Bronchial epithelial cell (primary cell): ENCODE measurements at places on chromosomes 4 and X. TPM values are rescaled to one million over a fixed set of nuclear protein-coding genes. Genes with fewer than 3 reads are reported as not detected.
A peak's percentile ranks its signal among the peaks of the same experiment; 100 is the strongest.

- peak; percentile 29 for DNase-seq
Measured at GRCh38 chr4:110487873-110488272, 11.9 kb downstream of the ENPEP start.

DNA sequence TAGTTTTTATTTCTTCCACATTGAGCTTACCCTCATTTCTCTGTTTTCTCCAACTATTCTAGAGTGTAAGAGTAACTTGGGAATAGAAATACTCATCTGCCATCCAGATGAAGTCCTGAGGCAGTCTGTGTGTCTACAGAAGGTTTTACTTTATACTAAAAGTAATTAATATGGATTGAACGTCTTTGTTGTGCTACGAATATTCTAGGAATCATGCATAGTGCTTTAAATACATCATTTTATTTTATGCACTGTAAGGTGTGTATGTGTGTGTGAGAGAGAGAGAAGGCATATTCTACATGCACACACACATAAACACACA is 305.7 kb downstream of the INPP4B start:
- no peak for DNase-seq

DNA sequence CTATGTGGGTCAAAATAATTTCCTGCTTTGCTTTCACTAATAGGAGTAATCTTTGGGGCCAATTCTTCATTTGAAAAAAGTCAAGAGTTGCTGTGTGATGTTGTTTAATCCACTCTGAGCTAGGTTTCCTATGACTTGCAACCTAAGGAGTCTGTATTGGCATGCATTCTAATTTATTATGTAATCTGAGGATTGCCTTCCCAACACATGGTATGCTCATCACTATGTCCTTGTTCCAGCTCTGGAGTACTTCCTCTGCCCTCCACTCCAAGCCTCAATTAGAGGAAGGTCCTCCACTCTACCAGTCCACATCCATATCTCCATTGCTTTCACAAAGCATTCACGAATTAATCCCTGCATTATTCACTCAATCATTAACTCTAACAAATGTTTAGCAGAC is 56.1 kb downstream of the PPP3CA start:
- DNase-seq, result no peak

DNA sequence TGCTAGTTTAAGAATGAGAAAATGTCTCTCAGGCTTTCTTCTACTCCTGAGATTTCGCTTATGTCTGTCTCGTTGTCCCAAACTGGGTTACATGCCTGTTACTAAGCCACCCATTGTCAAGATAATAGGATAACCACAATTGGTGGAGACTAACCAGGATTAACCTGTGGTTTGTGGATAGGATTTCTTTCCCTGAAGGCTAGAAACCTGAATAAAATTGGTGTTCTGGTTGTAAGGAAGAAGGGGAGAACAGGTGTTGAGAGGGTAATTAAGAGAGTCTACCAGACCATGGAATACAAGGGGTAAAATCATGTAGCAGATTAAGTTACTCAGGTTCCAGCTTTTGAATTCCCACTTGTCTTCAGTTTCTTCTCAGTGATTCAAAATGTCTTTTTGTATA is 225.4 kb downstream of the CPE start:
- DNase-seq, result no peak

GRCh38 chr4:8141935-8142334 is 16.7 kb downstream of the ABLIM2 start:
- no peak for DNase-seq

DNA sequence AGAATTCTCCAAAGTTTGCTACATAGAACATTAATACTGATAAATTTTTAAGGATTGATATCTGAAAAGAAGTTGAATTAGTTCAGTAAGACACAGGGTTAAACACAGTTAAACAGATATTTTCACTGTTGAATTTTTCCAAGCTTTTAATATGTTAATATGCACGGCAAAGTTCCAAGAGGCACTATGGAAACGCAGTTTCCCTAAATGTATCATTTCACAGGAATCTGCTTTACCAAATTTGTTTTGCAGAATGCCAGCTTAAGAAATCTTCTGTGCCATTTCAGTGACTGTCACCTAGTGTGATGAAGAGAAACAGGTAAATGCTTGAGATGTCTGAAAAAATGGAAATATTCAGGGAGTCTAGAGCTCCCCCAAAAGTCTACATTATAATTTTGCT is 395.9 kb upstream of the GRIA3 start:
- no peak for DNase-seq

GRCh38 chrX:150410513-150410912 is 47.4 kb downstream of the MAMLD1 start:
- no peak for DNase-seq

DNA sequence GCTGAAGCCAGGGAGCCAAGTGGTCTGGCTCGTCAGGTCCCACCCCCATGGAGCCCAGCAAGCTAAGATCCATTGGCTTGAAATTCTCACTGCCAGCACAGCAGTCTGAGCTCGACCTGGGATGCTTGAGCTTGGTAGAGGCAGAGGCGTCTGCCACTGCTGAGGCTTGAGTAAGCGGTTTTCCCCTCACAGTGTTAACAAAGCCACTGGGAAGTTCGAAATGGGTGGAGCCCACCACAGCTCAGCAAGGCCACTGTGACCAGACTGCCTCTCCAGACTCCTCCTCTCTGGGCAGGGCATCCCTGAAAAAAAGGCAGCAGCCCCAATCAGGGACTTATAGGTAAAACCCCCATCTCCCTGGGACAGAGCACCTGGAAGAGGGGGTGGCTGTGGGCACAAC is 353.8 kb downstream of the NAP1L3 start:
- no peak for DNase-seq

- no peak for DNase-seq
Measured at GRCh38 chr4:64216741-64217140, 192.5 kb downstream of the TECRL start.

GRCh38 chrX:53433651-53434639 is at the start of gene HSD17B10:
TSS of gene HSD17B10 (minus strand) at chrX:53434370. CDS start at chrX:53434345, 25 bp downstream.
- DNase-seq, result peak; percentile 64

GRCh38 chrX:41133551-41133950 is 48.3 kb downstream of the USP9X start:
- DNase-seq, result no peak

DNA sequence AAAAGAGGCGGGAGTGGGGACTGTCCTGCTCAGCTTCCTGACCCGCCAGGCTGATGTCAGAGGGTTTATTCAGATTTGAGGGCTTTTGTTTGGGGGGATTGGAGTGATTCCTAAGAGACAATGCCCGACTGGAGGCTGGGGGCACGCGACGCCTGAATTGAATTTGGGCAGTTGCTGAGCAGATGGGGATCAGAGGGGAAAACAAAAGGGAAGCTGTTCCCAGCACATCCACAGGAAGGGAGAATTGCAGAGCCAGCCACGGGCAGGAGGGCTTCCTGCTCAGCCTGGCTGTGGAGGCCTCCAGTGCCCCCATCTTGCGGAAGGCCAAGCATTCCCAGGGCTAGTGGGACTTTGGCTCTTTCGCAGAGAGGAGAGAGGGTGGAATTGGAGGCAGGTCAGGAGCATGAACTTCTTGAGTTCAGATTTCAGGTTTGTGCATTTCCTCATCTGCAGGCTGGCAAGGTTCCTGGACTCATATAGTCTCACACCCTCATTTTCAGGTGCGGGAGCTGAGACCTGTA is 162.8 kb downstream of the NHS start:
- no peak for DNase-seq

- DNase-seq, result no peak
Measured at GRCh38 chr4:99564921-99565320, 1.1 kb upstream of the TRMT10A start.

DNA sequence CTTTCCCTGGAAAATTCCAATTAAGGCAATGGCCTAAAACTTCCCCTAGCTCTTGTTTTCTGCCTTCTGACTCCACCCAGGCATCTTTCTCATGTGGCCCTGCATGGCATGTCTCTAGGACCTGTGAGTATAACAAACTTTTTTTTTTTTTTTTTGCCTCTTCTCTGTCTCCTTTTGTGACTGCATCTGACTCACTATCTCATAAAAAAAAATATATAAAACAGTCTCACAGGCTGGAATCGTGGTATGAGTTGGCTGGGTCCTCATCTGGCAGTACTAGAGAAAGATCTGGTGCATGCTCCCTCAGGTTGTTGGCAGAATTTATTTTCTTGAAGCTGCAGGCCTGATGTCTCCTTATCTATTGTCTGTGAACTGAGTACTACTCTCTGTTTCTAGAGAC is 313.9 kb downstream of the TECRL start:
- no peak for DNase-seq

DNA sequence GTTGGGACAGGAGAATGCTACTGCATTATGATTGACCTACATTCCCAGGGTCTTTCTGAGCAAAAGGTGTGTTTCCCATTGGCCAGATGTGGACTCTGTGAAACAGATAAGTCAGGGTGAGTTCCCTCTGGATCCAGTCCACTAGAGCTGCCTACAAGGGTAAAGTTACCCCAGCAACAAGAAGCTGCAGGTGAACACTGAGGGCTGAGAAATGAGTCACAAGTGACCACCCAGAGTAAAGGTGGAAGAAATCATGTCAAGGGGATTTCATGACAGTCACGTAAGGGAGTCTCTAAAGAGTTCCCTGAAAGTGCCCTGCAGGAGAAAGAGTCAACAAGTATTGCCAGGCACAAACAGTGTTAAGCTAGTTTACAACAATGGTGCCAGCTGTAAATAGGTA is 16.3 kb downstream of the F8A1 start:
- DNase-seq, result no peak

The ARR3 gene
- total RNA-seq, result not detected in 2 replicates

The TLR2 gene
- total RNA-seq, result 1.3 and 2.6 TPM in 2 replicates

The CT45A5 gene
- total RNA-seq, result not detected in 2 replicates

The ABHD18 gene
- 5.9 and 7.1 TPM in 2 replicates for total RNA-seq
